SK-MEL-5 (cell line): ENCODE measurements at places on chromosomes 2 and 18. TPM values are rescaled to one million over a fixed set of nuclear protein-coding genes. Genes with fewer than 3 reads are reported as not detected.

APOB gene
- not detected in 2 replicates for total RNA-seq

DNA sequence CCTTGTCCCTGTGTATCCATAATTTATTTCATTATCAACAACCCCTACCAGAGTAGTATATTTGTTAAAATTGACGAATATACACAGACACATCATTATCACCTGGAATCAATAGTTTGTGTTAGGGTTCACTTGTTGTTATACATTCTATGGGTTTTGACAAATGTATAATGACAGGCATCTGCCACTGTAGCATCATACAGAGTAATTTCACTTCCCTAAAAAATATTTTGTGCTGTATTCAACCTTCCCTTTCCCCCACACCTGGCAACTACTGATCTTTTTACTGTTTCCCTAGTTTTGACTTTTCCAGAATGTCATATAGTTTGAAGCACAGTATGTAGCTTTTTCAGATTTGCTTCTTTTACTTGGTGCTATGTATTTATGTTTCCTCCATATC is 132.0 kb downstream of the ZNF804A start:
- no peak for DNase-seq

DNA sequence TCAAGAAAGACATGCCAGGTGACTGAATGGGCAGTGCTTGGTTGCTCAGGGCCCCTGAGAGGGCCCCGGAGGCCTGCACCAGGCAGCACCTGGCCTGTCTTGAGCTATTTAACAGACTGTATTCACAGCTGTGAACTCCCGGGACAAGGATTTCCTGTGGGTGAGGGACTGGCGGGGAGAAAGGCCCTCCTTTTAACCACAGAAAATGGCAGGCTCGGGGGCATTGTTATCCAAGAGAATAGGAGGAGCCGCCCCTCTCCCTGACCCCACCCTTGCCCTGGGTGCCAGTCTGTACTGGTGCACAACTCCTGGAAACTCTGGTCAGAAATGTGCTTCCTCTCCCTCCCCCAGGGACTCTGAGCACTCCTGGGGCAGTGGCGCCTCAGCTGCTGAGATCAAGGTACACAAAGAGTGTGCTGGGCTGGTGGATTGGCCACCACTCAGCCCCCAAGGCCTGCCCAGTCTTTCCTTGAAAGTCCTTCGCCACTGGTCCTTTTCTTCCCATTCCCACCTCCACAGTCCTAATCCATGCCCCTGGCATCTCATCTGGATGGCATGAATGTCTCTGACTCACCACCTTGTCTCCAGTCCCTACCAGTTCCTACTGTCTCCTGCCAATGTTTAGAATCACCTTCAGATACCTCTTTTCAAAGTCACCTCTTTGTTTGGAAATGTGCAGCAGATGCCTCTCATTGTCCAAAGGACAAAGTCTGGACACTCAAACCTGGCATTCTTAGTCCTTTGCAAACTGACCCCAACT is 19.6 kb upstream of the EPAS1 start:
- no peak for DNase-seq

DNA sequence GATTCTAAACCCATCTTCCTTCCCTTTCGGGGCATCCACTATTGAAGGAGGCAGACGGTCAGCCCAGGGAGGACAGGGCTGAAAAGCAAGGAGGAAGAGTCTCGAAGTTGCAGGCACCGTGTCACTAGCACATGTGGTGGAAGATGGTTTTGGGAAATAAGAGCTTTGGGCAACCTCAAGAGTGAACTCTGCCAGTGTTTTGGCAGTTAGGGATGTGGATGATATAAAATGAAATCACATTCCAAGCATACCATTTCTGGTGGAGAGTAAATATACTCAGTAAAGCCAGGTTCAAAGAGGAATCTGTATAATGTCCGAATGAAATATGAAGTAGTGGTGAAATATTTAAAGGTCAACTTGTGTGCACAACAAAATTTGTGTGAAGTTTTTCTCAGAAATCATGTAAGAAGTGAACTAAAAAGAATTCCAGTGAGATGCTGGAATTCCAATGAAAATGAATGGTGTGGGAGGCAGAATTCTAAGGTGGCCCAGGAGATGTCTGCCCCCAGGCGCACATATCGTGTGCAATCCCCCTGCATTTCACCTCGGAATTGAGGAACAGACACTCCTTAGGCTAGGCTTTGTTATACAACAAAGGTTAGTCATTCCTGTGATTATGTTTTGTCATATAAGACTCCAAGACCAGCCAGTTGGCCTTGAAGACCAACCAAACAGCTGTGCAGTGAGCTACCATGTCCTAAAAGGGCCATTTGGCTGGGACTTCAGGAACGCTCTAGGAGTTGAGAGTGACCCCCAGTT is 147.1 kb downstream of the SH3BP4 start:
- no peak for DNase-seq

MAPRE3 gene
- total RNA-seq, result 3.5 and 4.0 TPM in 2 replicates

DNA sequence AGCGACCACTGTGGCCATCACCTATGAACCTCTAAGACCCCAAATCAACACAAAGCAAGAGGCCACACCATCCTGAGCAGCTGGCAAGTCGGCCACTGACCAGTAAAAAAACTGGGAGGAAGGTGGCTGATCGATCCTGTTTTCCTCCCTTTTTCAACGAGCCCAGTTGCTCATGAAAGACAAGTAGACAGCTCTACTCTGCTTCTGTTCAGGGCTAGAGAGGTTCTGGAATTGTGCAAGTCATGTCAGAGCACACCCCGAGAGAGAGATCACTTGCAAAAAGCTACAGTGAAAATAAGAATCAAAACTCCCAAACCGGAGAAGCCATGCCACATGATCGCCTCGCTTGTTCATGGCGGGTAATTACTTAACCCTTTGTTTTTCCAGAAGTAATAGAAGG is 34.6 kb downstream of the ZNF516 start:
- DNase-seq, result no peak

ABCG8 gene
- total RNA-seq, result not detected in 2 replicates

- DNase-seq, result no peak
These were observed 78.4 kb downstream of the NAPG start for GRCh38 chr18:10604182-10604581.

- DNase-seq, result no peak
These were observed 78.6 kb upstream of the CSRNP3 start for GRCh38 chr2:165390875-165391274.

SH3BP4 gene
- total RNA-seq, result 115 and 116 TPM in 2 replicates

UGT1A10 gene
- not detected in 2 replicates for total RNA-seq

L3MBTL4 gene
- total RNA-seq, result 2.0 and 2.2 TPM in 2 replicates

FNDC4 gene
- 1.2 and 1.5 TPM in 2 replicates for total RNA-seq

DNA sequence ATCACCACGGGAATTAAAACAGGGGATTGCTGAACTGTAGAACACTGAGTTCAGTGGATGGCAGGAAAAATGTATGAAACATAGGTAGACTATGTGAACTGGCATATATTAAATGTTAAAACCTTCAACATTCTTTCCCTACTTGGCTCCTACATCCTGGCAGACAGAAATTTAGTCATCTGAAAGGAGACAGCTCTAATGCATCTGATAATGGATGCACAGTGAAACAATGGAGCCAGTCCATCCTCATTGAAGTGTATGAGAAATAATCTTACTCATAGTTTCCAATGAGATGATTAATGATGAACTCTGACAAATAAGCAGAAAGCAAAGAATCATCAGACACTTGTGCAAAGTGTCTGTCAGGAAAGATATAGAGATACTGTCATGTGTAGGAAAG is 1629.7 kb upstream of the TMEFF2 start:
- no peak for DNase-seq

DNA sequence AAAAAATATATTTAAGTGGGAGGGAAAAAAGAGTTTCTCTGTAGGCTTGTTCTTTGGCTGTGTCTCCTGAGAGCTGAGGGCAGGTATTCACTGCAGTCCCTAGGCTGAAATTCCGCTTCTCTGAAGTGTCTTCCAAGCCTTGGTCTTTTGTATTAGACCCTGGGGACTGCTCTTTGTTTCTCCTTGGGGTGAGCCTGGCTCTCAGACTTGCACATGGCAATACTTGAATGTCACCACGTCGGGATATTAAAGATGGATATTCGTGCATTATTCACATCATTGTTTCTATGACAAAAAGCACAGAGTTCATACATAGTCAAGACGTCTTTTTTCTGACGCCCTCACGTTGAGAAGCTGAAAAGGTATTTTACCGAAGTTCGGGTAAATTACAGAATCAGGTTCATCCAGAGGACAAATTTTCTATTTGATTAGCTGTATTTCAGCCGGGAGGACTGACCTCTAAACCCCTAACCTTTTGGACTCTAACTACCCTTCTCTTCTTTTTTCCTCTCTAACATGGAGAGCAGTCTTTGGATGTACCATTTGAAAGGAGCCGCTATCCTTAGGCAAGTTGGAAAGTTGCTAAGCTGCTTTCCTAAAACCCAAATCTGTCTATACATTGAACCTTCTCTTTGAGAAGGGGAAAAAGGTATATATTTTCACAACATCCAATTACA is 2.4 kb upstream of the HOXD3 start:
- DNase-seq, result no peak

GRCh38 chr2:150136893-150137292 is 350.6 kb downstream of the RND3 start:
- no peak for DNase-seq

DNA sequence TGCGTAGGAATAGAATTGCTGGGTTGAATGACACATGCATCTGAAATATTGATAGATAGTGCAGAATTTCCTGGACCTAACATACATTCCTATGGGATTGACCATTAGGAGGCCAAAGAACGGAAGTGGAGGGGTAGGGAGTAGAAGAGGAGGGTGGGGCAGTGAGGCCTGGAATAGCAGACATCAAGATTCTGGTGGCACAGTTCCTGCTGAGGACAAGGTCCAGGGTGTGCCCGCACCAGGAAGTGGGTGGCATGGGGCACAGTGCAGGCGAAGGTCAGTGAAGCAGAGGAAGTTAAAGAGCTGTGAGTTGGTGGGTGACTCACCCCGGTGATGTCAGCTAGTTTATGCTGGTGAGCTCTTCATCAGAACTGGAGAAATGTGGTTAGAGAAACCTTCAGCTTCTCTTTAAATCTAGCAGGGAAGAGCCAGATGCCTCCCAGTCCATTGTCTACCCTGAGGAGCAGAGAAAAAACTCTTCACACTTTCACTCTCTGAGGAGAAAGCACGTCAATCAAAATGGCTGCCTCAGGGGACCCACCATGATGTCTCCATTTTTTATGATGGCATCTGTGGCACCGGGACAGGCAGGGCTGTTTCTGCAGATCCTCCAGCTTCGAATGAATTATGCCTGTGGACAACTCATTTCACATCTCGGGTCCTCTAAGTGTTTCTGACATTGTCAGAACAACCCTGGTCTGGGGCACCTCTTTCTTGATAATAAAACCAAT is 55.9 kb upstream of the CTLA4 start:
- peak; percentile 8 for DNase-seq

SCYGR7 gene
- not detected in 2 replicates for total RNA-seq

GRCh38 chr2:43212931-43213330 is 13.5 kb downstream of the ZFP36L2 start:
- no peak for DNase-seq

HTR2B gene
- 0.13 and 1.2 TPM in 2 replicates for total RNA-seq

SETBP1 gene
- 1.7 and 2.3 TPM in 2 replicates for total RNA-seq

GRCh38 chr2:174195253-174195652 is 53.1 kb downstream of the OLA1 start:
- DNase-seq, result no peak

GRCh38 chr2:166972418-166972817 is 84.1 kb downstream of the XIRP2 start:
- DNase-seq, result no peak

SPC25 gene
- 11.8 and 13.9 TPM in 2 replicates for total RNA-seq

DNA sequence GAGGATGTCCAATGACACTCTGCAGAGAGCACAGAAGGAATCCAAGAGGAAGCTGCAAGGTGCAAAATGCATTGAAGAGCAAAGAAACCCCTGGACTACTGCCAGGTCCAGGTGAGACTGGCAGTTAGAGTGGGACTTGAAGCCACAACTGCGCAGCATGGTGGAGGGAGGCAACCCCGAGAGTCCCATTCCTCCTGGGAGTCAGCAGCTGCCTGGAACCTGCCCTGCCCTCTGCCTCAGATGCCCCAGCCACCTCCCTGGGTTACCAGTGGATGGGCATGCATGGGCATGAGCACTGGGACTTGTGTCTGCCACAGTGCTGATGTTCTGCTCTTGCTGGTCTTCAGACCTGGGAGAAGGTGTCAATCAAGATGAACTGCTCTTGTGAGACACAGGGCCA is 43.2 kb downstream of the ANKMY1 start:
- DNase-seq, result no peak
